ENCODE measurements at places on chromosomes 2 and 18.

DNA sequence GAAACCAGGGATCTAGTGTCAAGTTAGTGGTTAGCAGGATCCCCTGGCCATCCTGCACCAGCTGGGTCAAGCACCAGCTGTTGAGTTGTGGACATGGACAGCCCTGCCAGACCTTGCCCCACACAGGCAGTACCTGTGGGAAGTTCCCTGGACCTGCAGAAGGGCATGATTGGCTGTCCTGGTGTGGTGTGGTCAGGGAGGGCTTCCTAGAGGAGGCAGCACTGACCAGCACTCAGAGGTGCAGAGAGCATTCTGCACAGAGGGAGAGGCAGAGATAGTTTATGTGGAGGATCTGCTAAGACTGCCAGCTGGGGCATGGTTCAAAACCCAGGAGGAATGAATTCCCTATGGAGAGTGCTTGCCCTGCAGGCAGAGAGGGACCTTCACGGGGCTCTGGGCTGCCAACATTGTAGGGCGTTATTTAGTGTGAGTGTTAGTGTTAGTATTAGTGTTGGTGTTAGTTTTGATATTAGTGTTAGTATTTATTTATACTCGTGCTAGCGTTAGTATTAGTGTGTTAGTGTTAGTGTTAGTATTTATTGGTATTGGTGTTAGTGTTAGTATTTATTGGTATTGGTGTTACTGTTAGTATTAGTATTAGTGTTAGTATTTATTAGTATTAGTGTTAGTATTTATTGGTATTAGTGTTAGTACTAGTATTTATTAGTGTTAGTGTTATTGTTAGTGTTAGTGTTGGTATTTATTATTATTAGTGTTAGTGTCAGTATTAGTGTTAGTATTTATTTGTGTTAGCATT, 31.9 kb downstream of the TWIST2 start:
- DNase-seq: no peak

GRCh38 chr2:216306868-216307267, 65.4 kb downstream of the MARCHF4 start:
- no peak for DNase-seq

DNA sequence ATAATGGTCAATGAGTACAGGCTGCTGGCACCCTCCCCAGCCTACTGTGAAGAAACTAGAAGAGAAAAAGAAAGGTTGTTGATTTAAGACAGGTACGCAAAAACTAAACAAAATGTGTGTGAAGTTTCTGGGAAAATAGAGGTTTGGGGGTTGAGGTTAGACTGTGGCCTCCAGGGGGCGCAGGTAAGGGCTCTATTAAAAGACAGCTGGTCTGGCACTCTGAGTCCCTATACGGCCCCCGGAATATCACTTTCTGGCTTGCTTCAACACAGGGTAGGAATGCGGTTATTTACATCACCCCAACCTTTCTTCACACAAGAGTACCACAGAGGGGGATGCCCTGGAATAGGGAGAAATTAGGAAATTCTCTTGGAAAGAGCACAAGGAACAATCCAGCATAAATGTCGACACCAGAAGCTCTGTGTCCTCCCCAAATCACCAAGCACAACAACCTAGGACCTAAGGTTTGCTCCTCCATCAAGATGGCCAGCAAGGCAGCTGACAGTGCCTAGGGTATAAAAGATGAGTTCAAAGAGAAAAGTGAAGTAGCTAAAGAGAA, 480.8 kb upstream of the KLHL29 start:
- DNase-seq: no peak

- DNase-seq: no peak
Observed at GRCh38 chr2:105782646-105783045, 37.9 kb downstream of the NCK2 start.

DNA sequence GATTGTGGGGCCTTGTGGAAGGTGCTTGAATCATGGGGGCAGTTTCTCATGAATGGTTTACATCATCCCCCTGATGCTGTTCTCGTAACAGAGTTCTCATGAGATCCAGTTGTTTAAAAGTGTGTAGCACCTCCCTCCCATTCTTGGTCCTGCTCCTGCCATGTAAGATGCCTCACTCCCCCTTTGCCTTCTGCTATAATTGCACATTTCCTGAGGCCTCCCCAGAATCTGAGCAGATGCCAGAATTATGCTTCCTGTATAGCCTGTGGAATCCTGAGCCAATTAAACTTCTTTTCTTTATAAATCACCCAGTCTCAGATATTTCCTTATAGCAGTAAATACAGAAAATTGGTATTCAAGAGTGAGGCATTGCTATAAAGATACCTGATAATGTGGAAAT, 15.6 kb upstream of the WDR75 start:
- DNase-seq: no peak

DNA sequence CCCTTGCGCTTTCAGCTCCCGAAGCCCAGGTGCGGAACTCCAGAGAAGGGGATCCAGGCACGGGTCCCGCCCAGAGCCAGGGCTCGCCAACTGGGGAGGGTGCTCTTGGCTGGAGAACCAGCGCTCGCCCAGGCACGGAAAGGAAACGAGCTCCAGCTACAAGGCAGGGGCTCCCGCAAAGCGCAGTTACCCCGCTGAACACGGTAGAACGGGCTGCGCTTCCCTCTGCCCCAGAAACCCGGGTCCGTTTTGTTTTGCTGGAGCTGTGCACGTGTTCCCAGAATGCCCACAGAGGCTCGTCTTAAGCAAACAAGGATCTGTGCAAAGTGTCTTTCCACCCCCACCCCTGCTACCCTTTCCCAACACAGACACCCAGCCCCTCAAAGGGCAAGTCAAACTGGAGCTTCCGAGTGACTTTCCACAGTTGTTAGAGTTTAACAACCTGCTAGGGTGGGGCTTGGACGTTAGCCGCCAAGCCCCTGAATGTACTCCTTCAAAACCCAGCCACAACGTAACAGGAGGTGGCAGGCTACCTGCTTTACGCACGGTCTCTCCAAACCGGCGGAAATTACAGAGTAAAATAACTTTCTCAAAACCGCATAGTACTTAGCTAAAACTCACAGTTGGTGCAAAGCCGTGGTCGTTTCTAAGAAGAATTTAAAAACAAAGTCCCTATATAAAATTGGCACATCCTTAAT, 775 bp downstream of the RNF125 start:
- peak; percentile 25 for DNase-seq

GRCh38 chr2:201633661-201634249, 9.5 kb downstream of the TMEM237 start:
- no peak for DNase-seq

DNA sequence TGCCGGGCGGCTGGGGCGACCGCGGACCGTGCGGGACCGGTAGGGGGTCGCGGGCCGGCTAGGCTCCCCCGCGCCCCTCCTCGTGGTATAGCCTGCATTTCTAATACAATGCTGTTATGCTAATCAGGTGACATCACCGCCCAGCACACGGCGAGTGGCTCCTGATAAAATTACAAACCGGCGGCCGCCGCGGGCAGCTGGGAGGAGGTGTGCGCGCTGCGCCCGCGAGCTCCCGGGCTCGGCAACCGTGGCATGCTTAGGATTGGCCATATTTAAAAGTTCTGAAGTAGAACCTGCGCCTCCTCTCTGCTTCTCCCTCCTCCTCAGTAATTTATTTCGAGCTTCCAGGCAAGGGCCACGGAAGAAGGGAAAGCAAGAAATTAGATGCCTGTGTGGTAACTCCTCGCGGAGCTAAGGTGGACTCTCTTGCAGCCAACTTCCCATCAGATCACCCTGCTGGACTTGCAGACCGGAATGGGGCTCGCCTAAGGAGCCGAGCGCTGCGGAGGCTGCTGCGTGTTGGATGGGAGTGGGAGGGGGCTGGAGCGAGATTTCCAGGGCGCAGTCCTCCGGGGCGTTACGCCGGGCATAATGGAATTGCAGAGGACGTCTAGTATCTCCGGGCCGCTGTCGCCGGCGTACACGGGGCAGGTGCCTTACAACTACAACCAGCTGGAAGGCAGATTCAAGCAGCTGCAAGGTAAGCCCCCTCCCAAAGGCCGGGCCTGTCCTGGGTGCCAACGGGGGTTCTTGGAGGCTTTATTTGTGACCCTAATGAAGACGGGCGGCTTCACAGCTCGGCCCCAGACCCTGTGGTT, 102.3 kb downstream of the SPTBN1 start:
- peak; percentile 37 for DNase-seq
